ENCODE measurements at places on chromosomes 4 and X. TPM values are rescaled to one million over a fixed set of nuclear protein-coding genes. Genes with fewer than 3 reads are reported as not detected.

DNA sequence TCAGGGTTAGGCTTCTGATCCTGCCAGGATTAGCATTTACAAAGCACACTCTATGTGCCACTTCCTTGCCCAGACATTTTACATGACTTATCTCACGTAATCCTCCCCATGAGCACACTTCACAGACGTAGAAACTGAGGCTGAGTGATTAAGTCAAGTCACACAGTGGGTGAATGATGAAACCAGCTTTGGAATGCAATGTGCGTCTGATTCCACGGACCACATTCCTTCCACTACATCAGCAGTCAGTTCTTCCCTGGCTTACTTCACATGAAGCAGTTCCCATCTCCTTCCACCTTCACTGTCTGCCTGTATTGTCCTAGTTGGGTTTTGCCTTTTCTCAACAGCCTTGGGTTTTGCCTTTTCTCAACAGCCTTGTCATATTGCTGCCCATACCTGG is 134.3 kb upstream of the PPARGC1A start:
- no peak for DNase-seq

DNA sequence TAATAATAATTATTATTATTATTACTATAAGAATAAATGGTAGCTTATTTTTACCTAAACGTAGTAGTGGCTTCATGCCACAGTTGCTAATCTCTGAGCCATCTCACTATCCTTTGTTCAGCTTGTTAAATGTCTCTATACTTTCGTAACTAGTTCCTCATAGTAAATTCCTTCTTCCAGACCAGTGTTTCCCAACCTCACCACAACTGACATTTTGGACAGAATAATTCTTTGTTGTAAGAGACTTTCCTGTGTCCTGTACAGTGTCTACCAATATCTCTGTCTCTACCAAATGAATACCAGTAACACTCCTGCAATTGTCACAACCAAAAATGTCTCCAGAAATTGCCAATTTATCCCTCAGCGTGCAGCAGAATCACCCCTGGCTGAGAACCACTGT is 1040.9 kb downstream of the DMD start:
- DNase-seq, result no peak

GRCh38 chr4:76067652-76068286 is 6.7 kb upstream of the ART3 start:
- DNase-seq, result peak; percentile 74

GRCh38 chr4:4709736-4710135 is 149.7 kb upstream of the MSX1 start:
- DNase-seq, result no peak

DNA sequence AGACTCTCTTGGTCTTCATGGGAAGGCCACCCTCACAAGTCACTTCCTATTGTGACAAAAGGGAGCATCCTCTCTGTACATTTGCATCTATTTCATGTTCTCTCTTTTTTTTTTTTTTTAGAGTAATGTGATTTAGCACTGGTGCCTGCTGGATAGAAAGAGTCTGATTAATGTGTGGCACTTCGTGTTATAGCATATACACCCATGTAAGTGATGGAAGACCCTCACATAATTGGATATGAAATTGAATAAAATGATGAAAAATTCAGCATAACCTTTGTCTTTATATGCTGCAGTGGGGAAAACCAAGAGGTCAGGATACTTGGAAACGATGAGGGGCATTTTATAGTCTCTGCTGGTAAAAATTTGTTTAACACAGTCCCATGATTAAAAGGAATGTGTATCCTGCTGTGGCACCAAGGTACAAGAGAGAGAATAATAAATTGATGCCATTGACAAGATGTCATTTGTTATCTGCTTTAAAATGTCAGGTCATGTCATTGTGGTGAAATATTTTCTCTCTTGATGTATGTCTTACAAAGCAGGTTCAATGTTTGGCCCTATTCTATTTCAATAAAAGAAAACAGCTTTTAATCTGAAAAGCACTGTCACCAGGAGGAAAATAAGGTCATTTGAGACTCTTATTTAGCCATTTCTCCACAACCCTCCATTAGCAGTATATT is 1115.4 kb downstream of the STPG2 start:
- no peak for DNase-seq

GRCh38 chr4:56434599-56435139 is 746 bp downstream of the PPAT start:
- no peak for DNase-seq

DNA sequence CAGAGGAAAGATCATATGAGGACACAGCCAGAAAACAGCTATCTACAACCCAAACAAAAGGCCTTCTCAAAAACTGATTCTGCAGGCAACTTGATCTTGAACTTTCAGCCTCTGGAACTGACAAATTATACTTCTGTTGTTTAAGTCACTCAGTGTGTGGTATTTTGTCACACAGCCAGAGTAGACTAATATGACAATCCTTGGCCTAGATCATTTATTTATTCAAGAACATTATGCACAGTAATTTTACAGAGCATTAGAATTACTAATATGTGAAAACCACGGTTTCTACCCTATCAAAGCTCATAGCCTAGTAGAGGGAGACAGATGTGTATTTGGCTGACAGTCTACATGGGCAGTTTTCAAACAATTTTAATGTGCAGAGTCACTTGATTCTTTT is 167.8 kb upstream of the PCDH18 start:
- no peak for DNase-seq

DNA sequence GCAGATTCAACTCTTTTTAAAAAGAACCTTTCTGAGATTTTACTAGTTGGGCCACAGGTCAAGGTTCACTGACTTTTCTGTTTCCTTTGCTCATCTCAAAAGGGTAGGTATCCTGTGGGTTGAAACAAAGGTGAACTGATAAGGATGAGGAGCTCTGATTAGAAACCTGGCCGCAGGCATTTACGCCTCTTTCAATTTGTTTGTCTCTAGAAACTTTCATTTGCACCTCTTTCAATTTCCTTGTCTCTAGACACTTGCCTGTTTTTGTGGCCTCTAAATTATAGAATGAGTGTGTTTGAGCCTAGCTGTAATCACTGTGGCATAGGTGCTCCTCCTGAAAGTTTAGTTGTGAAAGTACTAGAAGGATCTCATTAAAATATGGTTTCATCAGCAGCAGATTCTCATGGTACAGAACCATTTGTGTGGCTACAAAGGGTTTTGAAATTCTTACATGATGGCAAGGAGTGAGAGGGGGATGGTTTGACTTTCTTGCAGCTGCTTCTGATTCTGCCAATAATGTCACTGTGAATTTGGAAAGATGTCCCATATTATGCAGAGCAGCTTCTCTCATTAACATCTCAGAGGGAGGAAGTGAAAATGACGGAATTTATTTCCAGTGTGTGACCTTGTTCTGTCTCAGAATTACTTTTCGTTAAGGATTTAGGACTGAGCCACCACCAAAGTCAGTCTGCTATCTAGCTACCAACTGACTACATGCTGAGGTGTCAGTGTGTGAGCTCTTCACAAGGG is 142.2 kb downstream of the SH2D1A start:
- no peak for DNase-seq

- DNase-seq, result no peak
Observed at GRCh38 chrX:71103110-71103983, 3.2 kb downstream of the CXorf65 start.

- DNase-seq, result no peak
Observed at GRCh38 chrX:128052303-128052702, at the start of gene ACTRT1. ACTRT1 (minus strand) TSS chrX:128052403; CDS start chrX:128052206, 197 bp downstream.

DNA sequence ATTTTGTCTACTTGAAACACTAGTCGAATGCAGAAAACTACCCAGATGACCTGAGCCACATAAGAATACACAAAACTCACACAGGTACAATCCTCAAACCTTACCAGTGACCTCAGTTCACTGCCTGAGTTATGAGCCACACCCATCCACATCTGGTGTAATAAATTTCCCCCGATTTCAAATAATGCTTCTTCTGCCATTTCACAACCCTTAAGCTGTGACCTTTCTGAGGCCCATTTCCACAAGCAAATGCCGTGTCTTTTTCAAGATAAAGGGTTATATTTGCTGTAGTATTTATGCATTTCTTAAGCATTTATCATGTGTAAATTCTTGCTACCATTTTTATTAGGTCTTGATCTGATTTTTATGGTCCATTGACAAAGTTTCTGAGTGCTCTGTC is 1.8 kb upstream of the ARHGEF38 start:
- DNase-seq, result no peak

GRCh38 chr4:142776026-142776425 is 70.1 kb downstream of the INPP4B start:
- DNase-seq, result no peak

DNA sequence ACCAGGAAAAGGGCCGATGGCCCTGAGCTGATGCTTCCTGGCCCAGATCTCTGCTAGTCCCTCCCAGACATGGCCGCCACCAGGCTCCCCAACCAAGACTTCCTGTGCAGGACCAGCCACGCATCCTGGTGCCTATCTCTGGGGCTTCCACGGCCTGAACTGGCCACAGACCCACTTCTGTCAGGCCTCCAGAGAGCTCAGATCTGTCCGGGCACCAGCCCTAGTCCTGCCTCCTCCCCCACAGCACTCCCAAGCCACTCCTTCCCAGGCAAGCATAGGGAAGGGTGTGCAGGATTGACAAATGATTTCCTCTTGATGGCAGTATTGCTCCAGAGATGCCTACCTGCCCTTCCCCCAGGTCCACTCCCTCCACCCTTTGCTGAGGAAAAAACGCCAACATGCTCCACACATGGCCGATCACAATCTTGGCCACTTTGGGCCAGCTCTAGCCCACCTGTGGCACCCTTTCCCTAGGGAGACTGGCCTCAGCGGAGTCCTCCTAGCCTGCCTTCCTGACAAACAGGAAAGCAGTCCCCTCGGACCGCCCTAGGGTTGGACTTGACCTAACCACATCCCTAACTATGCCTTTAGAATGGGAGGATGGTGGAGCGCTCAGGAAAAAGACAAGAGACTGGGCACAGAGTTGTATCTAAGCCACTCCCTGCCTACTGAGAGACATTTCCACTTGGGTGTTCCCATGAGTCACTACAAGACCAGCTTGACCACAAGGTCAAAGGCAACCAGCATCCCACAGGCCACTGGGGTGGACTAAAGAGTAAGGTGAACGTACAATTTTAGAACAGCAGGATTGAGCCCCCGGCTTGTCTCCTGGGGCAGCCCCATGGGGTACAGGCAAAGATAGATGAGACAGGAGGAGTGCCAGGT is 277.5 kb upstream of the AGTR2 start:
- peak; percentile 63 for DNase-seq

DNA sequence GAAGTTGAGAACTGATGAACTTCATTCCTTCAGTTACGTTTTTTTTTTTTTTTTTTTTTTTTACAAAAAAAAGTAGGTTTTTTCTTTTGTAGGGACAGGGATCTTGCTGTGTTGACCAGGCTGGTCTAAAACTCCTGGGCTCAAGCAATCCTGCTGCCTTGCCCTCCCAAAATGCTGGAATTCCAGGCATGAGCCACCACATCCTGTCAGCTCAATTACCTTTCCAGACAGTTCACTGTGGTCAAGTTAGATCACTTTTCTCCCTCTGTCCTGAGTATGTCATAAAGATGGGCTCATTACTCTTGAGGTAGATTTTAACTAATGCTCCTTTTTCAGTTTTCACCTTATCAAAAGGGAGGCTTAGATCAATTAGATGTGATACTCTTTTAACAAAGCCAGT is 10.8 kb upstream of the NR3C2 start:
- no peak for DNase-seq

GRCh38 chr4:180625653-180626052 is 1617.5 kb upstream of the TENM3 start:
- no peak for DNase-seq

DNA sequence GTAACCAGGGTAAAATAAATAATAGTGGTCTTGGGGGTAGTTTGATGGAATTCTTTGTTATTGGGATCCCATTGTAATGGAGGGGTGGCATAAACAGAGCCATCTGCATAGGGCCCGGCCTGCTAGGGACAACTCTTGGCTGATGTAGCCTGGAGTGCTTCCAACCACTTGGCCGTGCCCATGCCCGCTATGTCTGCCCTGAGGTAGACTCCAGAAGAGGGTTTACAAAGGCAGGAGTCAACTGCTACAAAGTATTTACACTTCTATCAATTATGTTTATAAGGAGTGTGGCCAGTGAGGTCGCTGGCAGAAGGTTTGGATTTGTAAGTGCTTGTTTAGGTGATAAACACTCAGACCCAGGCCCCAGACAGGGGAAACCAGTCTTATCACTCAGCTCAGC is 8.1 kb downstream of the RASL11B start:
- DNase-seq, result peak; percentile 75

GRCh38 chrX:13084611-13085010 is 40.2 kb upstream of the FAM9C start:
- no peak for DNase-seq

DNA sequence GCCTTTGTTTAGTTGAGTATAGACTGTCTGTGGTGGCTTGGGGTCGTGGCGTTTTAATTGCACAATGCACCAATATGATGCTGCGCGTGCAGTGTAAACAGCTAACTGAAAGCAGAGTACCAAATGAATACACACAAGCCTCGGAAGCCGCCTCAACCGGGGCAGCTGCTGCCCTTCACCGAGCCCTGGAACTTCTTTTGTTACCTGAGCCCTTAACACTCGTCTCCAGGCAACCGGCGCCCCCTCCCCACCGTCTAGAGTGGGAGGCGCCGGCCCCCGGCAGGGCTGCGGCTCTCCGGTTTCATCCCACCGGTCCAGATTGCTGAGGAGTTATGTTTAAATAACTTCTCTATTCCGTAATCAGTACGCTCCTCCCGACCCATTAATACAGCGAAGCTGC is 173.2 kb upstream of the TBL1X start:
- no peak for DNase-seq

GRCh38 chrX:150361777-150362351 is 1.3 kb upstream of the MAMLD1 start:
- DNase-seq, result no peak

- DNase-seq, result no peak
Observed at GRCh38 chr4:118254368-118254767, 98.4 kb downstream of the PRSS12 start.

DNA sequence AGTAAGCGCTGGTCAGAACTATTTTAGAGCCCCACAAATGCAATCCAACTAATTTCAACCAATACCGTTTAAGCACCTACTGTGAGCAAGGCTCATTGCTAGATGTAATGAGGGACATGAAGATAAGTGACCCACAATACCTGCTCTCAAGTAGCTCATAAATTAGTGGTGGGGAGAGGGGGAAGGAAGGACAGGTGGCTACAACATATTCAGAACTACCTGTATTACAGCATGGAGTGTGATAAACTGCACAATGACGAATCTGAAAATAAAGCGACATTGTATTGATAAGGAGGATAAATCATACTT is 311.6 kb upstream of the DIAPH2 start:
- no peak for DNase-seq

GRCh38 chrX:137033774-137034507 is at the start of gene GPR101:
GPR101 (minus strand) TSS chrX:137033995; CDS start chrX:137031674, 2,321 bp downstream.
- no peak for DNase-seq

FGFBP1 gene
- not detected for total RNA-seq

FRMD7 gene
- total RNA-seq, result not detected

GLRA2 gene
- not detected for total RNA-seq

EGFL6 gene
- total RNA-seq, result not detected

GAB3 gene
- 21.5 TPM for total RNA-seq

PQBP1 gene
- 49.0 TPM for total RNA-seq

TMEM150C gene
- total RNA-seq, result 16.1 TPM

ENPP6 gene
- 0.19 TPM for total RNA-seq

ARHGEF38 gene
- total RNA-seq, result not detected

ARL13A gene
- total RNA-seq, result not detected

HOPX gene
- 103 TPM for total RNA-seq

All from heart left ventricle (tissue), 16 donors.